ENCODE measurements at places on chromosomes 7 and 10. TPM values are rescaled to one million over a fixed set of nuclear protein-coding genes. Genes with fewer than 3 reads are reported as not detected.

GRCh38 chr10:132062116-132062515 is 3.6 kb upstream of the JAKMIP3 start:
- no peaks in the 10 kb centered on the region for H3K36me3 ChIP-seq
- H3K4me3 ChIP-seq = no peak overlapping the region
- H3K27me3 ChIP-seq = no peaks in the 10 kb centered on the region
- no peak for DNase-seq
- no peak overlapping the region for H3K27ac ChIP-seq

DNA sequence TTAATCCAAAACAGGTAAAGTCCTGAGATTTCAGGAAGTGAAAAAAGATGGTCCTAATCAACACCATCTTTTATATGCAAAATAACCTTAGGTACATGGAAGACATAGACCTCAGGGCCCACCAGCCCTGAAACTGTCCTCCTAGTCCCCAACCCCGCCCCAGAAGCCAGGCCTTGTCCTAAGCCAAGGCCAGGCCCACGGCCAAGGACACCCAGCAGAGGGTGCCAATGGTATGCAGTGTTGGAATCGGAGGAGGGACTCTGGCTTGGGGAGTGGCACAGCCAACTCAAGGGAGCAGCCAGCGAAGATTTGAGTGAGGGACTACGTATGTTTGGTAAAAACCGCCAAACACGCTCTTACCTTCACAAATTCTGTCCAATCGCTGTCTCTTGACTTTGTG is 96.7 kb downstream of the ZRANB1 start:
- peaks cover 21% of the 10 kb centered on the region for H3K36me3 ChIP-seq
- H3K27me3 ChIP-seq = no peaks in the 10 kb centered on the region
- DNase-seq = peak; percentile 64

DNA sequence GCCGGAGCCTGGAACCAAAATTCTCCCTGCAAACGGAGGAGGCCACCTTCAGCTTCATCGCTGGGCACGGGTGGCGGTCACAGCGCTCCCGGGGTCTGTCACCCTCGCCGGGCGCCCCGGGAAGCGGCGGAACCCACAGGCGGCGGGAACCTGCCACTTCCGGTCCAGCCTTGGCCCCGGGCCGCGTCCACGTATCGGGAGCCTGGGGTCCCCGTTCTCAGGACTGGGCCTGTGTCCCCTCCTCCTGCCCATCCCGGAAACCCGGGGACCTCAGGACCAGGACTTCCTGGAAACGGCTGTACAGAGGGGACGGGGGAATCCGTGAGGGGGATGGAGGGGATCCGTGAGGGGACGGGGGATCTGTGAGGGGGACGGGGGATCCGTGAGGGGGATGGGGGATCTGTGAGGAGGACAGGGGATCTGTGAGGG is 25.4 kb downstream of the PDGFA start:
- no peaks in the 10 kb centered on the region for H3K27me3 ChIP-seq
- H3K36me3 ChIP-seq = peaks cover 26% of the 10 kb centered on the region
- no peak overlapping the region for H3K4me3 ChIP-seq
- H3K27ac ChIP-seq = no peak overlapping the region
- no peak for DNase-seq
- H3K4me1 ChIP-seq = no peaks in the 10 kb centered on the region

DNA sequence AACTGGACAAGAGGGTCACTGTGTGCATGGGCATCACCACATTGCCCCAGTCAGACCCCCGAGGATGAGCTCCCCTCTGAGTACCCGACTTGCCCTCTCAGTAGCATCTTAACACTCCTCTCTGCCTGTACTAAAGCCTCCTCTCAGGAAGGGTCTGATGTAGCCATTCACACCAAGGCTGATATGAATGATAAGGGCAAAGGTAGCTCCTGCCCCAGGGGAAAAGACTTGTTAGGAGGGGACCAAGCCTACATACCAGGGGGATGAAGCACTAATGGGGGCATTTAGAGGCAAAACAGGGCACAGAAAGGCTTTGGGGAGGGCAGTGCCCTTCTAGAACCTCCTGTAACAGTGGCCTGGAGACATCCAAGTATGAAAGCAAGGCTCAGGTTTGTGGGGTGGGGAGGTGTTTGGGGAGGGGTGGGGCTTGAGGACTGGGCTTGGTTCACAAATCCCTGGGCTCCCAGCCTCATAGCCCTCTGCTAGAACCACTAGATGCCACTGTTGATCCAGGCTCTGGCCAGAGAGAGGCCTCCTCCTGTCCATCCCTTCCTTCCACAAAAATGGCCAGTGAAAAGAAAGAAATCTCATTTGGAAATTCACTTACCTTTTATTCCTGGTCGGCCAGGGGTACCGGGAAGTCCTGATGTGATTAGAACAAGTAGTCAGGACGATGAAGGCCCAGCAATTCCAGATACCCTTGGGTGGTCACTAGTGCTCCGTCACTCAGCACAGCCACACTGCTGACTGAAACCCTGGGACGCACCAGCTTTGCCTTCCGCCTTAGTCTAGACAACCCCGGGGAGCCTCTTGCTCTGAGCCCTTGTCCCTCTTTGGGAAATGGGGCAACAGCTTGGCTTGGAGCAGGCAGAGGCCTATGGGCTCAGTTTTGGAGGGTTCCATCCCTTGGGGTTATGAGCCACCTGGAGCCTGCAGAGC is 40.3 kb downstream of the COL17A1 start:
- DNase-seq = peak; percentile 46
- H3K36me3 ChIP-seq = no peaks in the 10 kb centered on the region
- no peaks in the 10 kb centered on the region for H3K27me3 ChIP-seq
- no peaks in the 10 kb centered on the region for H3K4me1 ChIP-seq

- H3K4me1 ChIP-seq = peaks cover 10% of the 10 kb centered on the region
- H3K4me3 ChIP-seq = no peak overlapping the region
- DNase-seq = peak; percentile 74
- no peak overlapping the region for H3K27ac ChIP-seq
- no peaks in the 10 kb centered on the region for H3K27me3 ChIP-seq
Observed at GRCh38 chr7:64951250-64951848, 39.5 kb downstream of the ZNF117 start.

DNA sequence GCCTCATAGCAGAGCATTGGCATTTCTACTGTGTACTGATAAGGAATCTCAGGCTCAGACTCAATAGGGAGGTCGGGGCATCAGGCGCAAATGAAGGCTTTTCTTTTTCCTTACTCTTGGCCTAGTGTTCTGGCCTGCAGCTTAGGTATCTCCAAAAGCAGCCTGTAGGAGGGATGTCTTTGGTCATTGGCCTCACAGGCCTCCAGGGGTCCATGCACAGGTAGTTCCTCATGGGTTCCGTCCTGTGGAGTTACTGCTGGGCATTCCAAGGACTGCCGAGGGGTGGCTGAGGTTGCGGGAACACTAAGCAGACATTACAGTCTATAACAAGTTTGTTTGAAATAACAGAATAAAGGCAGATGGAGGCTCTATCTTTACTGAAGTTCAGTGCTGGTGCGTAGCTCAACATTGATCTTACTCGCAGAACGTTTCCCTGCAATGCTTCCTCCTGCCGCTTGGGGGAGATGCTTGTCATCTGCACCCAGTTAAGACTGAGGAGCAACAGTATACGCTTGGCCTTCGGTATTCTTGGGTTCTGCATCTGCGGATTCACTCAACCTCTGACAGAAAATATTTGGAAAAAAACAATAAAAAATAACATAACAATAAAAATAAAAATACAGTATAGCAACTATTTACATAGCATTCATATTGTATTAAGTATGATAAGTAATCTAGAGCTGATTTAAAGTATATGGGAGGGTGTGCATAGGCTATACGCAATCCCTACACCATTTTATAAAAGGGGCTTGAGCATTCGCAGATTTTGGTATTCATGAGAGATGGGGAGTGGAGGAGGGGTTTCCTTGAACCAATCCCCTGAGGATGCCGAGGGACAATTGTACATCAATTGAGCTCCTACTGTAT is 58.9 kb downstream of the SH2D4B start:
- no peaks in the 10 kb centered on the region for H3K36me3 ChIP-seq
- no peak overlapping the region for H3K4me3 ChIP-seq
- H3K27me3 ChIP-seq = no peaks in the 10 kb centered on the region
- H3K4me1 ChIP-seq = peaks cover 4% of the 10 kb centered on the region
- peak; percentile 51 for DNase-seq

ATP5F1C gene
- 518 TPM for total RNA-seq

DNA sequence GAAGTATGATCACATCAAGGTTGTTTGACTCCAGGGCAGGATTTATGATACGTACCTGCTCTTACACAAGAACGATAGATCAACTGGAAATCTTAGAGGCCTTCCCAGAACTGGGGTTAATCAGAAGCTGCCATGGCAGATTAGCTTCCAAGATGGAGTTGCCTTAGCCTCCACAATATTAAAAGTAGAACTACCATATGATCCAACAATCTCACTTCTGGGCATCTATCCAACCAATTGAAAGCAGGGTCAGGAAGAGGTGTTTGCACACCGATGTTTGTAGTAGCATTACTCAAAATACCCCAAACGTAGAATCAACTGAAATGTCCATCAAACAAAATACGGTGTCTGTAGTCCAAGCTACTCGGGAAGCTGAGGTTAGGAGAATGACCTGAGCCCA is 6.6 kb downstream of the PILRB start:
- H3K4me3 ChIP-seq = no peak overlapping the region
- H3K27ac ChIP-seq = no peak overlapping the region
- H3K4me1 ChIP-seq = no peaks in the 10 kb centered on the region
- H3K27me3 ChIP-seq = no peaks in the 10 kb centered on the region
- DNase-seq = no peak
